Non-pigmented ciliary epithelial cell (primary cell): ENCODE measurements at places on chromosomes 12 and 14.
A peak's percentile ranks its signal among the peaks of the same experiment; 100 is the strongest.

DNA sequence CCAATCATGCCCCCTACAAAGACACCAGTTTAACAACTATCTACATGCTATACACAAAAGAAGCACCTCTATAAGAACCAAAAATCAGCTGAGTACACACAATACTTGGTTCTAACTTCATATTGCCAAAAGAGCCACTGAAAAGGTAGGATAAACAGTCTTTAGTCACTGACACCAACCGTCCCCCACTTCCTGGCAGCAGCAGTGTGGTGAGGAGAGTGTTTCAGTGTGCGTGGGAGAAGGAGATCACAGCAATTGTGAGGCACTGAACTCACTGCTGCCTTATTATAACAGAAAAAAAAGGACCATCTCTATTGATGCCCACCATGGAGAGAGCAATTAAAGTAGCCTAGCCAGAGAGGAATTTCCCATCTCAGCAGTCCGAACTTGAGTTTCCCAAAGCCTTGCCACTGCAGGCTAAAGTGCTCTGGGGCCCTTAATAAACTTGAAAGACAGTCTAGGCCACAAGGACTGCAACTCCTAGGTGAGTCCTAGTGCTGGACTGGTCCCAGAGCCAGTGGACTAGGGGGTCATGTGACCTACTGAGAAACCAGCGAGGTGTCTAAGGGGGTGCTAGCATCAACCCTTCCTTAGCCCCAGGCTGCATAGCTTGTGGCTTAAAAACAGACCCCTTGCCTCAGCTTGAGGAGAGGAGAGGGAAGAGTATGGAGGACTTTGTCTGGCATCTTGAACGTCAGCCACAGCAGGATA, 37.1 kb upstream of the LMNTD1 start:
- no peak for DNase-seq

- no peak for DNase-seq
These were observed 110.4 kb downstream of the BCAT1 start for GRCh38 chr12:24838531-24838950.

- no peak for DNase-seq
These were observed 8.9 kb downstream of the DDHD1 start for GRCh38 chr14:53144244-53144643.

DNA sequence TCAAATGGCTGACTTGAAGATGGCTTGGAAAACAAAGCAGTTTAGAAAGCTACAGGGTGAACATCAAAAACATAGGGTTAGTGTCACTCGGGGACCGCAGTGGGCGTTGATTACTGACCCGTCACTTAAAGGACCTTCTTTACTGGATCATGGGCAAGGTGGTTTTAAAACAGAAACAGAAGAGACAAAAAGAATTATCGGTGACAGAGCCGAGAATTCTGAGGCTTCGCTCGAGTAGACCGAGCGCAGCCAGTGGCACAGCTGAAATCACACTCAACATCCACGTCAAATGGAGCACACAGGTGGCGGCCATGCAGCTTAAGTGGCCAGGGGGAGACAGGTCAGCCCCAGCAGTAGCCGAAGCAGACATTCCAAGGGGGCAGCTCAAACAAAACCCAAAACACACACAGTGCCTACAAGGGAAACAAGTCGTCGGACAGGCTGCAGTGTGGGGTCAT, 17.3 kb downstream of the SNRNP35 start:
- no peak for DNase-seq

GRCh38 chr14:71650187-71650755, 282.0 kb upstream of the RGS6 start:
- DNase-seq = no peak

DNA sequence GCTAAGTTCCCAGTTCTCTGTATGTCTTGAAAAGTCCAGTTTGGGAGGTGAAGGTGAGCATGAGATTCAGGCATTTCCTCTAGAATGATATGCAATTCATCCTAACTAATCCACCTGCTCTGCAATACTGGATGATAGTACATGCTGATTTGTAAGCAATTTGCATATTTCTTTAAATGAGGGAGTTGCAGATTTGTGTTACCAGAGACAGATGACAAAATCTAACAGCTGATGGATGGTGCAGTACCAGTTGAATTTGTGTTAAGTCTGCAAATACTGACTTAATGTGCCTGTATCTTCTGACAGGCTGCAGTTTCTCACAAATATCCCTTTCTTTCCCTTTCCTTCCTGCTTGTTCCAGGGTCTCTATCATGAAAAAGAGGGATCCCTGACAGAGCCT, 76.4 kb upstream of the MBIP start:
- no peak for DNase-seq

DNA sequence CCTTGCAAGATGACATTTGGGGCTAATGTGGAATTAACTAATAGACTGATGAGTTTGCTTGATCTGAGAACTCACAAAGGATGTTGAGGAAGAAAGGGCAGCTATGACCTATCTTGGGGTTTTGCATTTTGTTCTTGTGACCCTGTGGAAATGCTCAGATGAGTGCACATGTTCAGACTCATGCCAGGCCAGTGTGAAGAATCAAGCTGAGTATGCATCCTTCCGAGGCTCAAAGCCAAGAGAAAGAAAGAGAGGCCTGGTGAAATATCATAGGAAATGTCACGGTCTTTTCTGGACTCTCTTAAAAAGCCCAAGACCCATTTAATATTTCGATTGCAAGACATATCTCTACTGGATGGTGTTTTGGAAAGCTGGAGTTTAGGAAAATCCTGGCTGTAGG, 96.3 kb downstream of the CACNA1C start:
- DNase-seq = no peak

DNA sequence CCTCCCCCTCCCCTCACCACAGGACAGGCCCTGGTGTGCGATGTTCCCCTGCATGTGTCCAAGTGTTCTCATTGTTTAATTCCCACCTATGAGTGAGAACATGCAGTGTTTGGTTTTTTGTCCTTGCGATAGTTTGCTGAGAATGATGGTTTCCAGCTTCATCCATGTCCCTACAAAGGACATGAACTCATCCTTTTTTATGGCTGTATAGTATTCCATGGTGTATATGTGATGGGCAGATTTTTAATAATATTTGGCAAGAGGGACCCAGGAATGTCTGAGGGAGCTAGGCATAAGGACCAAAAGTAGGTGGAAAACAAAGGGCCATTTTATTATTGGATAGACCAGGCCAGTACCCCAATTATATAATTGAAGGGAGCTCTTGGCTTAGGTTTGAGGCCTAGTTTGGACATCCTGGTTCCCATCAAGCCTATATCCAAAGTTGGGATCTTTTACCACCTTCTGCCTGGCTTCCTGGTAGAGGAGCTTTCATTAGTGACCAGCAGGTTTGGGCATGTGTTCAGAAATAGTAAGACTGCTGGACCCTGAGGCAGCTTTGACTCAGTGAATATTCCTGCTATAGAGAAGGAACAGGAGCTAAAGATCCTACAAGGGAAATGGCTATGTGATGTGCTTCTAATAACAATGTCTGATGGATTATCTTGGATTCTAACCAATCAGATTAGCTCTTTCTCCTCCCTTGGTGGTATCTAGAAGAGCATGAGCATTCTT, 76.0 kb downstream of the CAND1 start:
- DNase-seq = no peak

DNA sequence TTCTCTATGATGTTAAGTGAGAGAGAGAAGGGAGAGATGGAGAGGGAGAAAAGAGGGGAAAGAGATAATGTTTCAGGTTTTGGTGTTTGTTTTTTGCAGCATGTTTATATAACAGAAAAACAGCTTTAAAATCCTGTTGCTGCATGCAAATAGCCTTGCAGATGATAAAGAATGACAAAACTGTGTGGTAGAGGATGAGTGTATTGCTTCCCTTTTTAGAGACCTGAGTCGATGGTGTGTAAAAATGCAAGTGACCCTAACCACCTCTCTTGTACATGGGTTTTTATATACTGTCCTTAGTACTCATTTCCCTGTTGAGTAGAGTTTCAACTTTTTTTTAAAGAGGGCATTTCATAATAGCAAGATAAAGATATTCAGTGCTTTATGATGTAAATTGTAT, 249.1 kb downstream of the AKAP6 start:
- DNase-seq = no peak

GRCh38 chr12:91382081-91382543, 199.5 kb upstream of the DCN start:
- DNase-seq = no peak

DNA sequence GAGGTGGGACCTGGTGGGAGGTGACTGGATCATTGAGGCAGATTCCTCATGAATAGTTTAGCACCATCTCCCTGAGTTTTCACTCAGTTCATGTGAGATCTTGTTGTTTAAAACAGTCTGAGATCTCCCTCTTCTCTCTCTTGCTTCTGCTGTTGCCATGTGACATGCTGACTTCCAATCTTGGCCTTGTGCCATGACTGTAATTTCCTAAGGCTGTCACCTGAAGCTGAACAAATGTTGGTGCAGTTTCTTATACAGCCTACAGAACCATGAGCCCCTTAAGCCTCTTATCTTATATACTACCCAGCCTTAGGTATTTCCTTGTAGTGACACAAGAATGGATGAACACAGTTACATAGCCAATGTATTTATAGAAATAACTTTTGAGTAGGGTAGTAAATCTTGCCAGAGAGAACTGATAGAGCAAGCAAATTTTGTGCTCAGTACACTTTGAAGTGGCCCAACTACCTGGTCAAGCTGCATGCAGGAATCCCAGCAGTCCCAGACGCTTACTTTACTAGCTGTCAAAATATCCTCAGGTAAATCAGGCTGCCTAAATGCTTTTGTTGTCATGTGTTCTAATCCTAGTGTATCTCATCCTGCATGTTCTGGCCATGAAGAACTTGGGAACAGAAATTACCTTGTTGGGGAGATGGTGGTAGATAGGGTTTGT, 445.6 kb upstream of the MIS18BP1 start:
- DNase-seq = no peak

GRCh38 chr14:61051621-61052020, 70.6 kb downstream of the SLC38A6 start:
- no peak for DNase-seq

GRCh38 chr12:64181430-64182291, 40.4 kb downstream of the KICS2 start:
- DNase-seq = peak; percentile 96

DNA sequence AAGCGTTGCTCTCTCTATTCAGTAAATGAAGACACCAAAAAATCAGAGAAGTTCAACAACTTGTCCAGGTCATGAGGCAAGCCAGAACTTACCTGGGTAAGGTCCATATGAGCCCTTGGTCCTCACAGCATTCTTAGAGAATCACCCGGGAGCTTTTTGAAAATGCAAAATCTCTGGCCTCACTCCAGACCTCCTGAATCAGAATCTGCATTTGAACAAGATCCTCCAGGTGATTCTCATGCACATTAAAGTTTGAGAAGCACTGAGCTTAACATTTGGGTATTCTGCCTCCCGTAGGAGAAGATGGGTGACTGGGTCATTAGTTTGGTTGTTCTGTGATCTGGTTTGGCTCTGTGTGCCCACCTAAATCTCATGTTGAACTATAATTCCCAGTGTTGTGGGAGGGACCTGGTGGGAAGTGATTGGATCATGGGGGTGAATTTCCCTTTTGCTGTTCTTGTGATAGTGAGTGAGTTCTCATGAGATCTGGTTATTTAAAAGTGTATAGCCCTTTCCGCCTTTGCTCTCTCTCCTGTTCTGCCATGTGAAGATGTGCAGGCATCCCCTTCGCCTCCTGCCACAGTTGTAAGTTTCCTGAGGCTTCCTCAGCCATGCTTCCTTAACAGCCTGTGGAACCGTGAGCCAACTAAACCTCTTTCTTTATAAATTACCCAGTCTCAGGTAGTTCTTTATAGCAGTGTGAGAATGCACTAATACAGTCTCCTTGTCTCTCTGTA, 221.2 kb downstream of the RAD51B start:
- no peak for DNase-seq

GRCh38 chr12:110141389-110141788, 17.2 kb downstream of the IFT81 start:
- DNase-seq = peak; percentile 30

GRCh38 chr14:105271224-105271890, 23.0 kb downstream of the BTBD6 start:
- DNase-seq = no peak

DNA sequence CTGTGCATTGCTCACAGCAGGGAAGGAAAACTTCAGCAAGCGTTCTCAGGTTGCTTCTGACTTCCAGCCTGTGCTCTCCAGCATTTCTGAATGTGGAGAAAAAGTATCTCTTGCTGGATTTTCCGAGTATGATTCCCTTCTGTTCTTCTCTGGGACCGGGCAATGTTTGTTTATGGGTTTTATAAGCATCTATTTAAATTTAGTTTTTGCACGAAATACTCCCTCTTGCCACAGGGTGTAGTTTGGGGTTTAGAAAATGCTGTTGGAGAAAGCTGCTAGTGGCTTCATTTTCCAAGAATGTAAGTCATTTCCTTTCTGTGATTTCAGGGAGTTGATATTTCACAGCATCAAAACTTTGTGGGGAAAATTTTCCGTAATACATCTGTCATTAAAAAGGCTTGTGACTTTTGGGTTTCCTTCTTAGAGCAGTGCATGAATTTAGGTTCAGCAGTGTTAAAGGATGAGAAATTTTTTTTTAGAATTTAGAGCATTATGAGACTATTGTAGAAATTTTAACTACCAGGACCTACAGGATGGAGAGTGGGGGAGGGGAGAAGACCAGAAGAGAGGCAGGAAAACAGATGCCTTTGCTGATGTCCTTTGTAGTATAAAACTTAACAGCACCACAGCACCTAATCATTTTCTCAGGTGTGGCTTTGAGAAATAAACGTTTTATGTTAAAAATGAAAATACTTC, 1.5 kb downstream of the FRMD6 start:
- DNase-seq = peak; percentile 43

- no peak for DNase-seq
These were observed 28.2 kb upstream of the RIMBP2 start for GRCh38 chr12:130744274-130744673.

- peak; percentile 87 for DNase-seq
These were observed 117.4 kb downstream of the EML1 start for GRCh38 chr14:99910337-99911309.

- no peak for DNase-seq
These were observed 344.2 kb downstream of the ATP23 start for GRCh38 chr12:58285551-58285950.

DNA sequence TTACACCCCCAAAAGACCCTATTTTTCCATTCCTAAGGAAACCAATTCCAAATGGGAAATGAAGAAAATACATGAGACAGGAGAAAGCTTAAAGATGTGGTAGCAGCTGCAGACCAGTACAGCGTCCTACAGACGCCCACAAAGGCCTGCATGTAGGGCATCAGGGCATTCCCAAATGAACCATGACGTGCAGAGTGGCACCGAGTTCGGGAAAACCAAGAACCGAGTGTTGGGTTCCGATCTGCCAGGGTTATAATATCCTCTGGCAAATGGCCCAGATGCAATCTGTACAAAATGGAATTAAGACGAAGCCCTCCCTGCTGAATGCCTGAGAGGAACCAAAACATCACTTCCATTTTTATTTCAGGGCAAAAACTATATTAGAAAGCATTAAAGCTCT, 34.4 kb upstream of the SELPLG start:
- no peak for DNase-seq
